ENCODE measurements at places on chromosomes 5 and 9.

GRCh38 chr9:93600504-93600903, 24.1 kb downstream of the PHF2 start:
- DNase-seq: no peak

- DNase-seq: no peak
Observed at GRCh38 chr9:95696701-95697100, 178.8 kb upstream of the ERCC6L2 start.

GRCh38 chr5:168706655-168707069, 127.5 kb upstream of the PANK3 start:
- DNase-seq: no peak

- DNase-seq: no peak
Observed at GRCh38 chr5:114367029-114367428, 5.2 kb downstream of the KCNN2 start.

All from stimulated activated CD8-positive, alpha-beta memory T cell treated with anti-CD3 and anti-CD28 coated beads, Interleukin-2, amount 100 ng/mL, for 1 hour (primary cell).